Left lung (tissue), 14 donors: ENCODE measurements at places on chromosomes 1 and 21.

- DNase-seq = no peak
These were observed 328.3 kb downstream of the SMYD3 start for GRCh38 chr1:246178717-246179311.

DNA sequence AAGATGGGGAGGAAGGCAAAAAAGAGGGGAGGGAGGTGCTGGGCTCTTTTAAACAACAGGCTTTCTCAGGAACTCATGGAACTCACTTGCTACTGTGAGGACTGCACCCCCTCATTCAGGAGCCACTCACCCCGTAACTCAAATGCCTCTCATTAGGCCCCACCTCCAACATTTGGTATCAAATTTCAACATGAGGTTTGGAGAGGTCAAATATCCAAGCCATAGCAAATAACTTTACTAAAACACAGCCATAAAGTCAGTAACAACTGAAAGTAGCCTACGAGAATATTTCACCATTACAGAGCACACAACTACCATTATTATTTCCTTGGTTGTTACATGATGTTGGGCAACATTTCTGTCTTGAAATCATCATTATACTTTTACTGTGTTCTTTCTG lies 13.1 kb upstream of the DMRTB1 start:
- no peak for DNase-seq

DNA sequence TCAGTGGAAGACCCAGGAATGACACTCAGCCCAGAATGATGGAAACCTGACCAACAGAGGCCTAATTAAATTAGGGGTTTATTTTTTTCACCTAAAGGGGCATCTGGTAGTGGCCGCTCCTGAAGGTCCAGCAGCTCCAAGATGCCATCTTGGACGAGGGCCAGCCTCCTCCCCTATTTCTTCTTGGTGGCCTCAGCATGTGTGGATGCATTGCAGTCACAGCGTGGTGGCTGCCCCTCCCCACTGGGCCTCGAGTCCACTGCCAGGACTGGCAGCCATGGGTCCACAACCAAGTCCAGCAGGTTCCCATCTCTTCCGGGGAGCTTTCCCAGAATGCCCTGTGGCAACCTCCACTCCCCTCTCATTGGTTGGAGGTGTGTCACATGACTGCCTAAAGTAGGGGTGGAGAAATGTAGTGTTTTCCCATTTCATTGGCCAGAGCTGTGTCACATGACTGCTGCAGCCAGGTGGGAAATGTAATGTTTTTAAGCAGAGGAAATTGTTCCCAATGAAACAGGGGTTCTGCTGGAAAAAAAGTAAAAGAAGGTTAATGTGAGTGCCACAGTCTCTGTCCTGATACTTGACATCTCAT lies 628.2 kb downstream of the PTPRU start:
- DNase-seq = no peak

DNA sequence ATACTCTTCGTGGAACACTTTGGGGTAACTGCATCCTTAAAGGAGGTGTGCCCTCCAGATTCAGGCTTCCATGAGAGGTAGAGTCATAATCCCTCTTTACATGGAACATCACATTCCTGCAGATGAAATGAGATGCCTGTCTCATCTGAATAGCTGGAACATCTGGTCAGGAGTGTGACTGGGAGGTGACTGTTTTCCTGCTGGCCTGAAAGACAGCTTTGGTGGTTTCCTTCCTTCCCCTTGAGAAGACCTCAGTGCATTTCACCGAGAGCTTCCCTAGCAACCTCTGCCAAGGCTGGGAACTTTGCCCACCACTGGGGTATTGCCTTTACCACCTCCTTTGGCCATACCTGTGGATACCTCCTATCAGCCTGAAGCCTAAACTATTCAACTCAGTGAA lies 46.7 kb upstream of the GUCA2A start:
- DNase-seq = no peak

DNA sequence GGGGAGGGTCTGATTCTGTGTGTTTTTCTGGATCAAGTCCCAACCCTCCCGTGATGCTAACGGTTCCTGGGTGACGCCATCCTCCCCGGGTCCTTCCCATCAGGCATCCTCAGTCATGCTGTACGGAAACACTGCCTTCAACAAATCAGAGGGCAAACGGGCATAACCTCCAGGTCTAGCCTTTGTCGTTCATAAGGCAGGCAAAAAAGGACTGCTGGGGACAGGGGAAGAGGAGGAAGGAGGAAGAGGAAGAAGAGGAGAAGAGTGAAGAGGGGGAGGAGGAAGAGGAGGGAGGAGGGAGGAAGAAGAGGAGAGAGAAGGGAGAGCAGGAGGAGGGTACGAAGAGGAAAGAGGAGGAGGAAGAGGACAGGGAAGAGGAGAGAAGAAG lies 84.4 kb downstream of the ITPKB start:
- DNase-seq = no peak

DNA sequence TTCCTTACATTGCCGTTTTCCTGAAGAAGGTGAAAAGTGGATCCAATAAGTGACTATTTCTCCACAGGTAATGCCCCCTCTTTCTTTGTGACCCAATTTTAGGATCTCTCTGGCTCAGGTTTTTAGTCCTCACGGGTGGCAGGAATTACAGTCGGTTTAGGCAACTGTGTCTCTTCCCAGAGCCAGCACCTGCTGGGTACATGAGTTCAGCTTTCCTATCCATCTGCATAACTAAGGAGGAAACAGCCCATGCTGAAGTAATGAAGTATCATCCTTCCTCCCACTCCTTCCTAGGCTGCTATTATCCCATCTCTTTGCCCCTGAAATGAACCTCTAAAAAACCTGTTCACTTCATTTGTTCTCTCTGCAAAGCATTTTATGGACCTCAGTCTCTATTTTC lies 544.6 kb downstream of the NEGR1 start:
- DNase-seq = no peak

GRCh38 chr1:248849637-248850036 lies 9.2 kb downstream of the ZNF692 start:
- DNase-seq = no peak
